ENCODE measurements at places on chromosomes 4 and X.

GRCh38 chrX:22666441-22666840 lies 333.3 kb upstream of the DDX53 start:
- DNase-seq, result no peak
- no peaks in the 10 kb centered on the region for H3K4me1 ChIP-seq
- H3K4me3 ChIP-seq, result no peak overlapping the region
- no peak overlapping the region for H3K27ac ChIP-seq

DNA sequence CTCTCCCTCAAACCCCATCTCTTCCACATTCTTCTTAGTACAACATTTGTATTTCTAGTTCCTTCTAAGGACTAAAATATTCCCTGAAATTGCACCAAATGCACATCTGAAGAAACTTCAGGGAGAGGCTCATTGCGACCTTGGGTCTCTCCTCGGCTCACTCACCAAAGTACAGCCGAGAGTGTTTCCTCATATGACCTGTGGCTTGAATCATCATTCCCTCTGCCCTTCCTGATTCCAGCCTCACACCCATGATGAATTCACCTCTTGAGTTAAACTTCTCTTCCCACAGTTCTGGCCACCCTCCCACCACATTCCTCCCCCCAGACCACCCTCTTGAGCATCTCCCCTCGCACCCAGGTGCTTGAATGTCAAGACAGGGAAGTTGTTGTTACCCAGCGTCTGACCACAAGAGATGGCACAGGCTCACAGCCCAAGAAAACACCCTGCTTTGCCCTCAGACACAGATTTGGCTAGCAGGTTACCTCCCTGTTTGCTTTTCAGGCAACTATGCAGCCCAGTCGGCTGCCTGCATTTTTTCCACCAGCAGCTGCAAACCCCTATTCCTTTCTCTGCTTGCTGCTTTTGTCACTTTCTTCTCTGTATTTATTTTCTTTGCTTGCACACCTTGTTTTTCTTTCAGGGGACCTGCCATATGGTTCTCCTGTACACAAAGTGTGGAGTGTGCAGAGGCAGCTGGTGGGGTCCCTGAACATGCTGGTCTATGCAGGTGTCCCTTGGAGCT lies 214.8 kb downstream of the SPATA18 start:
- DNase-seq, result no peak
- no peaks in the 10 kb centered on the region for H3K36me3 ChIP-seq

DNA sequence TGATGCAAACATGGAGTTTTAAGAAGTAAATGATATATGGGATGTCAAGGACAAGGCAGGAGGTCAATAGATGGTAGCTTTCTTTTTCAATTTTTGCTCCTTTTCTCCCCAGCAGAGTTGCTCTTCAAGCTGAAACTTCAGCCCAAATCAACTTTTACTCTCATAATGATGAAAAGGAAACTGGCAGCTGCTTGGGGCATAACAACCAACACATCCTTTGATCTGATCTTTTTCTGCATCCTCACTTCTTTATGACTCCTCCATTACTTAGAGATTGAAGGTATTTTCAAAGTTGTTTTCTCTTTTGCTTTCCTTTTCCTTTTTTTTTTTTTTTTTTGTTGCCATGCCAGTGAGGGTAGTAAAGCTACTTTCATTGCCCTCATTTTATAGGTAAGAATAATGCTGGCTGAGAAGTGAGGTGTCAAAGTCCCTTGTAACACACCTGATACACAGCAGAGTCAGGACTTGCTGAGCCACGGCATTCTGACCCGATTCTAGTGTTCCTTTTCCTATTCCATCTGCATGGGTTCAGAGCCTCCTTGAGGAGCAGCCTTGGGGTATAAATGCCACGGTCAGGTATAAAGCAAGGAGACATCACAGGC lies 26.9 kb downstream of the SLC2A9 start:
- H3K36me3 ChIP-seq, result no peaks in the 10 kb centered on the region
- no peak overlapping the region for H3K4me3 ChIP-seq
- H3K27ac ChIP-seq, result no peak overlapping the region
- no peaks in the 10 kb centered on the region for H3K4me1 ChIP-seq

GRCh38 chr4:2064276-2064991 lies 5.3 kb downstream of the NAT8L start:
- H3K27me3 ChIP-seq, result no peaks in the 10 kb centered on the region
- H3K4me3 ChIP-seq, result no peak overlapping the region
- no peak for DNase-seq
- H3K4me1 ChIP-seq, result no peaks in the 10 kb centered on the region
- no peaks in the 10 kb centered on the region for H3K36me3 ChIP-seq

GRCh38 chr4:186861317-186861716 lies 137.7 kb upstream of the FAT1 start:
- H3K36me3 ChIP-seq, result no peaks in the 10 kb centered on the region
- H3K4me3 ChIP-seq, result no peak overlapping the region
- H3K27ac ChIP-seq, result no peak overlapping the region
- H3K27me3 ChIP-seq, result no peaks in the 10 kb centered on the region
- no peak for DNase-seq

GRCh38 chr4:128604840-128605239 lies 204.7 kb upstream of the JADE1 start:
- no peak for DNase-seq
- no peaks in the 10 kb centered on the region for H3K4me1 ChIP-seq
- H3K27me3 ChIP-seq, result no peaks in the 10 kb centered on the region
- no peaks in the 10 kb centered on the region for H3K36me3 ChIP-seq
- H3K27ac ChIP-seq, result no peak overlapping the region

DNA sequence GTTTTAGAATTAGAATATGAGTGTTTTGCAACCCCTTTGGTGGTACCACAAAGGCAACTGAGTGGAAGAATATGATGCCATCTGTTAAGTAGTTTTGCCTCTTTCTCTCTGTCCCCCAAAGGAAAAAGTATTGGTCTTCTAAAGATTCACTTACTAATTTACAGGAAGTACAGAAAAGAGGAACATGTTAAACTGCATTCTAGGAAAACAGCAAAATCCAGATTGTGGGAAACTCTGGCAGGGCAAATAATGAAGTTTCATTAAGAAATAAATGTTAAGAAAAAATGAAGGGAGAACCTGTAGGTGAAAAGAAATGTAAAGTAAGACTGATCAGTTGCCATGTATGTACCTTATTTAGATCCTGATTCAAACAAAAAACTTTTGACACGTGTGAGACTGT lies 39.3 kb downstream of the NSUN7 start:
- no peaks in the 10 kb centered on the region for H3K4me1 ChIP-seq
- H3K27ac ChIP-seq, result no peak overlapping the region
- no peak overlapping the region for H3K4me3 ChIP-seq
- no peaks in the 10 kb centered on the region for H3K36me3 ChIP-seq
- H3K27me3 ChIP-seq, result no peaks in the 10 kb centered on the region
